A549 treated with CpdA at 1 μM for 4 hours (cell line): ENCODE measurements at places on chromosomes 1 and 21. TPM values are rescaled to one million over a fixed set of nuclear protein-coding genes. Genes with fewer than 3 reads are reported as not detected.

The GART gene
- 62.1 to 75.5 TPM (median 70.9 TPM) in 5 replicates for total RNA-seq

The CBR1 gene
- total RNA-seq = 169 to 198 TPM (median 179 TPM) in 5 replicates

The FBXO2 gene
- 7.2 to 10.0 TPM (median 8.9 TPM) in 5 replicates for total RNA-seq

The MXRA8 gene
- 0.09 to 0.65 TPM (median 0.29 TPM) in 5 replicates for total RNA-seq

The IGFN1 gene
- total RNA-seq = 0.90 to 1.5 TPM (median 1.1 TPM) in 5 replicates

The GPR3 gene
- total RNA-seq = 1.6 to 2.3 TPM (median 1.8 TPM) in 5 replicates

The WNT3A gene
- 0.02 to 0.06 TPM (median 0.05 TPM) in 3 of 5 replicates, not detected in the others for total RNA-seq

The RNF11 gene
- 23.9 to 36.3 TPM (median 28.4 TPM) in 5 replicates for total RNA-seq

The SPRR2B gene
- not detected in 5 replicates for total RNA-seq

The WDR3 gene
- total RNA-seq = 30.4 to 36.4 TPM (median 34.8 TPM) in 5 replicates

The NPHS2 gene
- not detected in 5 replicates for total RNA-seq

The CFHR1 gene
- 0.16 to 0.40 TPM (median 0.22 TPM) in 4 of 5 replicates, not detected in the other for total RNA-seq

The RGS16 gene
- total RNA-seq = 0.15 to 0.31 TPM (median 0.19 TPM) in 5 replicates

The CFHR2 gene
- not detected in 5 replicates for total RNA-seq

The ITGB3BP gene
- total RNA-seq = 21.3 to 29.7 TPM (median 25.0 TPM) in 5 replicates

The OSBPL9 gene
- 30.6 to 48.3 TPM (median 35.6 TPM) in 5 replicates for total RNA-seq

The PALMD gene
- 0.38 to 0.71 TPM (median 0.49 TPM) in 5 replicates for total RNA-seq

The LENEP gene
- total RNA-seq = not detected in 5 replicates

The ILF2 gene
- 268 to 297 TPM (median 278 TPM) in 5 replicates for total RNA-seq

The LCE3E gene
- total RNA-seq = not detected in 5 replicates

The CYP4A11 gene
- not detected in 5 replicates for total RNA-seq

The A3GALT2 gene
- total RNA-seq = not detected in 5 replicates

The JTB gene
- 105 to 158 TPM (median 155 TPM) in 5 replicates for total RNA-seq

The SYPL2 gene
- 0.07 to 0.23 TPM (median 0.13 TPM) in 5 replicates for total RNA-seq

The ATP1A2 gene
- 0.01 to 0.05 TPM (median 0.03 TPM) in 3 of 5 replicates, not detected in the others for total RNA-seq

The PKLR gene
- total RNA-seq = not detected in 5 replicates

The RAB13 gene
- total RNA-seq = 134 to 160 TPM (median 139 TPM) in 5 replicates

The F13B gene
- 0.05 to 0.28 TPM (median 0.06 TPM) in 3 of 5 replicates, not detected in the others for total RNA-seq

The LDLRAD2 gene
- total RNA-seq = 0.10 to 0.33 TPM (median 0.14 TPM) in 5 replicates

The TSPAN2 gene
- total RNA-seq = 0.63 to 1.3 TPM (median 1.2 TPM) in 5 replicates

The WDR4 gene
- 22.9 to 32.5 TPM (median 31.3 TPM) in 5 replicates for total RNA-seq

The ZZZ3 gene
- 18.6 to 21.8 TPM (median 19.0 TPM) in 5 replicates for total RNA-seq

The ADAM30 gene
- not detected in 5 replicates for total RNA-seq

The OR2L8 gene
- total RNA-seq = not detected in 5 replicates

The SPATA45 gene
- total RNA-seq = 0.17 TPM in 1 of 5 replicates, not detected in the others

The DNASE2B gene
- not detected in 5 replicates for total RNA-seq

The PSRC1 gene
- total RNA-seq = 21.3 to 26.8 TPM (median 24.2 TPM) in 5 replicates

The IRF2BP2 gene
- total RNA-seq = 89.6 to 131 TPM (median 125 TPM) in 5 replicates

The ADAM15 gene
- 53.3 to 78.1 TPM (median 69.5 TPM) in 5 replicates for total RNA-seq

The LCA5L gene
- 0.97 to 2.6 TPM (median 1.3 TPM) in 5 replicates for total RNA-seq

The SLC22A15 gene
- 0.49 to 0.73 TPM (median 0.61 TPM) in 5 replicates for total RNA-seq

The SHISAL2A gene
- total RNA-seq = 0.19 TPM in 1 of 5 replicates, not detected in the others

The NRIP1 gene
- 12.3 to 23.8 TPM (median 18.8 TPM) in 5 replicates for total RNA-seq

The SPAG17 gene
- 0.03 TPM in 1 of 5 replicates, not detected in the others for total RNA-seq

The GALNT2 gene
- total RNA-seq = 144 to 173 TPM (median 157 TPM) in 5 replicates

The CD164L2 gene
- total RNA-seq = not detected in 5 replicates

The CERS2 gene
- 249 to 266 TPM (median 256 TPM) in 5 replicates for total RNA-seq

The S100A14 gene
- 0.40 to 0.79 TPM (median 0.50 TPM) in 5 replicates for total RNA-seq

The MYBPHL gene
- total RNA-seq = not detected in 5 replicates

The PLEKHO1 gene
- 8.3 to 10.8 TPM (median 8.8 TPM) in 5 replicates for total RNA-seq

The ATP8B2 gene
- total RNA-seq = 22.0 to 38.9 TPM (median 31.0 TPM) in 5 replicates

The RIMKLA gene
- 0.70 to 1.1 TPM (median 0.84 TPM) in 5 replicates for total RNA-seq

The NFYC gene
- total RNA-seq = 39.6 to 45.8 TPM (median 41.2 TPM) in 5 replicates

The AUNIP gene
- total RNA-seq = 5.4 to 6.2 TPM (median 6.1 TPM) in 5 replicates

The BRDT gene
- not detected in 5 replicates for total RNA-seq

The CALML6 gene
- total RNA-seq = 0.09 to 0.40 TPM (median 0.29 TPM) in 4 of 5 replicates, not detected in the other

The SLC25A34 gene
- total RNA-seq = 0.20 to 0.45 TPM (median 0.35 TPM) in 5 replicates

The SCMH1 gene
- total RNA-seq = 11.0 to 13.4 TPM (median 12.6 TPM) in 5 replicates
